ENCODE measurements at places on chromosomes 2 and 18. TPM values are rescaled to one million over a fixed set of nuclear protein-coding genes. Genes with fewer than 3 reads are reported as not detected.

GRCh38 chr2:234802071-234802844 is 149.6 kb upstream of the SH3BP4 start:
- no peaks in the 10 kb centered on the region for H3K4me1 ChIP-seq
- no peak overlapping the region for H3K4me3 ChIP-seq
- no peaks in the 10 kb centered on the region for H3K36me3 ChIP-seq
- no peak for DNase-seq
- H3K27ac ChIP-seq, result no peak overlapping the region

NT5DC4 gene
- total RNA-seq, result not detected

KCNIP3 gene
- total RNA-seq, result not detected

- H3K4me3 ChIP-seq, result no peak overlapping the region
- no peaks in the 10 kb centered on the region for H3K36me3 ChIP-seq
- H3K27ac ChIP-seq, result no peak overlapping the region
- H3K27me3 ChIP-seq, result peaks cover 7% of the 10 kb centered on the region
- H3K4me1 ChIP-seq, result no peaks in the 10 kb centered on the region
These were observed 11.4 kb upstream of the RBBP8 start for GRCh38 chr18:22921772-22922171.

GRCh38 chr18:23618862-23619387 is 32.6 kb upstream of the NPC1 start:
- peak overlapping the region; percentile 45 for H3K4me3 ChIP-seq
- H3K4me1 ChIP-seq, result peaks cover 7% of the 10 kb centered on the region
- H3K36me3 ChIP-seq, result no peaks in the 10 kb centered on the region
- H3K27ac ChIP-seq, result no peak overlapping the region
- peaks cover 55% of the 10 kb centered on the region for H3K27me3 ChIP-seq

DNA sequence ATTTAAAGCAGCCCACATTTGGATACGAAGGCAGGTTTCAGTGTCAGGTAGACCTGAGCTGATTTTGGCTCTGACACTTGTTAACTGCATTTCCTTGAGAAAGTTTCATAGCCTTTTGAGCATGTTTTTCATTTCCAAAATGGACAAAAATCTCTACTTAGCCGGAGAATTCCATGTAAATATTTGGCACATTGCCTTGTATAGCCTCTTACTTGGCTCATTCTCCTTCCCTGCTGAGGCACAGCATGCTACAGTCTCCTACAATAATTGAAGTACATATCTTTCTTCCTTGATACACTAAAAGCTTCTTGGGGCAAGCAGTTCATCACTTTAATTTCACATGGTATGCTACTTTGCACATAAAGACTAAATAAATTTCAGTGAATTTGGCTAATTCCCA is 772.2 kb upstream of the CHAC2 start:
- H3K4me1 ChIP-seq, result no peaks in the 10 kb centered on the region

DNA sequence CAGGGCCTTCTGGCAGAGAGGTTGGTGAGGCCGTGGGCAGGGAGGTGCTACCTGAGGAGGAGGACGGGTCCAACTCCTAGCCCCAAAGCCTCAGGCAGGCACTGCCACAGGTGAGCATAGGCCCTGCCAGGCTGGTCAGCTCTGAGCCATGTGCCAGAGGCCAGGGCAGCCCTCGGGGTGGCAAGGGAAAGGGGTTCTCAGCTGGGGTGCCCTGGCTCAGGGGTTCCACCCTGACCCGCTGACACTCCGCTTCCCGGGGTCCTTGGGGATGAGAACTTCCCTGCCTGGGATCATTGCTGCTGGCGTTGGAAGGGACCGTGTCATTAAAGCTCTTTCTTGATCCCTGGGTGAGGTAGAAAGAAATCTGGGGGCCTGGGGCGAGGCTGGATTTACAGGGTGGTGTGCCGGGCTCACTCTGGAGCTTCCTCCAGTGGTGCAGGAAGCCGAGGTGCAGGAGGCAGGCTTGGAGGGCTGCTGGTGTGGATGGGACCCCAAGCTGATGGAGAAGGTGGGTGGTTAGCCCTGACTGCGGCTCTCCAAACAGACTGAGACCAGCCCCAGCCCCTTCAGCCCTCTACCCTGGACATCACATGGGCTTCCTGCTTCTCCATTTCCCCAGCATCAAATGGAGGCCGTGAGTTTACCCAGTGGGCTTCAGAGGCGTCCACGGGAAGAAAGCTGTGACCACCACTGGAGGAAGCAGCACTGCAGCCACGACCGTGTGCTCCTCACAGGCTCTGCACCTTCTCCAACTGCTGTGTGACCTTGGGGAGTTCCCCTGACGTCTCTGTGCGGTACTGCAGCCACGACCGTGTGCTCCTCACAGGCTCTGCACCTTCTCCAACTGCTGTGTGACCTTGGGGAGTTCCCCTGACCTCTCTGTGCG is 295.2 kb downstream of the NDUFA10 start:
- peak; percentile 22 for DNase-seq
- H3K27ac ChIP-seq, result no peak overlapping the region
- no peaks in the 10 kb centered on the region for H3K4me1 ChIP-seq
- no peaks in the 10 kb centered on the region for H3K36me3 ChIP-seq
- H3K27me3 ChIP-seq, result no peaks in the 10 kb centered on the region

DNA sequence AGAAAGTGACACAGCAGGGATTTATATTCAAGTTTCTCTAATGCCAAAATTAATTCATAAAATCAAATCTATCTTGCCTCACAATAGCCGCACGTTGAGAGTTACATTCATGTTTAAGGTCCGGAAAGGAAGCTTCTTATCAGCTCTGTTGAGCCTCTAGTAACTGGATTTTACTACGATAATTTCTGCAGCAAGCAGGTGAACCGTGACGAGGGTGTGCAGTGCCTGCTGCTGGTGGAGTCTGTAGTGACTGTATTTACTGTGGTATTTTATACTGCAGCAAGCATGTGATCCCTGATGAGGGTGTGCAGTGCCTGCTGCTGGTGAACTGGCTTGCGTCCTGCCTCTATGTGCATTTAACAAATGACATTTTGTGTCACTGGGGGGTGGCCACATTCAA is 120.0 kb downstream of the SNTG2 start:
- H3K27me3 ChIP-seq, result peaks cover 2% of the 10 kb centered on the region
- H3K27ac ChIP-seq, result no peak overlapping the region
- no peaks in the 10 kb centered on the region for H3K4me1 ChIP-seq

DNA sequence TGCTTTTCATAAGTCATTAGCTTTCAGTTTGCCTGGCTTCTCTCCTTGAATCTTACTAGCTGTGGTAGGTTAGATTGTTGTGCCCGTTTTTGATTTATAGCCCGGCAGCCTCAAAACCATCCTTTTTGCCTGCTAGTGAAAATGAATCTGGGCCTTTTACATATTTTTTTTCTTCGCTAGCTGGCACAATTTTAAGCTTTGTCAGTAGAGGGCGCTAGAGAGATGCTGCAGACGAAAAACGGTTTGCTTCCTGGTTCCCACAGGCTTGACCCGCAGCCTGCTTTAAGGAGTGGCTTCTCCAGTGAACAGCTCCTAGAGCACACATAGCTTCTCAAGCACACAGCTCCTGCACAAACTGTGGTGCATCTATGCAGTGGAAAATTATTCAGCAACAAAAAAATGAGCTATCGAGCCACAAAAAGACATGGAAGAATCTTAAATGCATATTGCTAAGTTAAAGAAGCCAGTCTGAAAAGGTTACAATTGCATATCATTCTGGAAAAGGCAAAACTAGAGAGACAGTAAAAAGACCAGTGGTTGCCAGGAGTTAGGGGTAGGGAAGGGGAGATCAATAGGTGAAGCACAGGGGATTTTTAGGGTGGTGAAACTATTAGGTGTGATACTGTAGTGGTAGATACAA is 47.9 kb downstream of the E2F6 start:
- no peaks in the 10 kb centered on the region for H3K36me3 ChIP-seq
- no peaks in the 10 kb centered on the region for H3K4me1 ChIP-seq
- no peak overlapping the region for H3K4me3 ChIP-seq
- no peak overlapping the region for H3K27ac ChIP-seq

- peaks cover 2% of the 10 kb centered on the region for H3K4me1 ChIP-seq
- H3K27me3 ChIP-seq, result no peaks in the 10 kb centered on the region
- no peaks in the 10 kb centered on the region for H3K36me3 ChIP-seq
- H3K4me3 ChIP-seq, result no peak overlapping the region
- no peak overlapping the region for H3K27ac ChIP-seq
These were observed 124.8 kb downstream of the DTNA start for GRCh38 chr18:34834897-34835296.

DNA sequence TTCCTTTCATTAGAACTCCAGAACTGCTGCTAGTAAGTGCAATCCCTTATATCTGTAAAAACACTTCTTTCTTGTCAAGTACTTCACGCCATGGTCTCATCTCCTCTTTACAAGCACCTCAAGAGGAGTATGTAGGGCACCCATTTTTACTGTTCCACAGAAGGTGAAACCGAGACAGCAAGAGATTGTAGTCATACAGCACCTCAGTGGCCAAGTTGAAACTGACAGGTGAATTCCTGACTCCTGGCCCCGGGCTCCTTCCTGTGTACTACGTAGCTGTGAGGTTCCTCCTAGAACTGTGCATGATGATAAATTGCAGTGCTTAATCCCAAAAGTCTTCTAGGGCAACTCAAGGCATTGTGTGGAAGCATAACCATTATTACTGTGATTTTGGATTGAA is 131.5 kb upstream of the MEIS1 start:
- no peak for DNase-seq
- no peak overlapping the region for H3K27ac ChIP-seq
- no peaks in the 10 kb centered on the region for H3K36me3 ChIP-seq
- H3K27me3 ChIP-seq, result no peaks in the 10 kb centered on the region

DNA sequence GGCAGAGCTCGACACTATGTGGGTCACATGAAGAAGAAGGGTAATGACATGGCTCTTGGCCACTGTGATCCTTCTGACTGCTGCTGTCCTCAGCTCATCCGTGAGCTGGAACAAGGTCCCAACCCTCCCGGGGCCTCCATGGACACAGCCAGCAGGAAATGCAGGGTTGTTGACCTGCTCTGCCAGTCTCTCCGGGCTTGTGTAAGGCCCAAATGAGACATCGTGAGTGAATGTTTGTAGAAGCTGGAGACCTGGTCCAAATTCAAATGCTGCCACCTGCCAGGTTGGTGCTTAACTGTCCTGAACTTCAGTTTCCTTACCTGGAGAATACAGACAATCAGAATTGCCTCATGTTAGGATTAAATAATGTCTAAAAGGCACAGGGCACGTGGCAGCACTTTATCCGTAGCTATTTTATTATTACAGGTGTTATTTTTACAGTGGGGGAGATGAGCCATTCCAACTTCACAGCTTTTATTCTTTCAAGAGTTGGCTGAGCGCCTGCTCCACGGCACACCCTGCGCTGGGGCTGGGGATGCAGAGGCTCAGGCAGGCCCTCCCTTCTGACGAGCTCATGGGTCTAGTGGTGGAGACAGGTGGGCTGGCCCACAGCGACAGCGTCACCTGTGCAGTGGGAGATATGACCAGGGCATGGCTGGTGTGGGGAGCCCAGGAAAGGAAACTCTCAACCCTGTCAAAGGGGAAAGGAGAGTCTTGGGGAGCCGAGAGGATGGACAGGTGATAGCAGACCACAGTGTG is 15.1 kb downstream of the ARHGEF4 start:
- peaks cover 2% of the 10 kb centered on the region for H3K4me1 ChIP-seq
- no peaks in the 10 kb centered on the region for H3K27me3 ChIP-seq
- no peak for DNase-seq
- no peak overlapping the region for H3K27ac ChIP-seq
- H3K36me3 ChIP-seq, result no peaks in the 10 kb centered on the region
- H3K4me3 ChIP-seq, result no peak overlapping the region

GRCh38 chr2:204628926-204629712 is 83.8 kb downstream of the PARD3B start:
- no peak overlapping the region for H3K27ac ChIP-seq
- H3K4me3 ChIP-seq, result no peak overlapping the region

ZNF519 gene
- 22.7 TPM for total RNA-seq

DNA sequence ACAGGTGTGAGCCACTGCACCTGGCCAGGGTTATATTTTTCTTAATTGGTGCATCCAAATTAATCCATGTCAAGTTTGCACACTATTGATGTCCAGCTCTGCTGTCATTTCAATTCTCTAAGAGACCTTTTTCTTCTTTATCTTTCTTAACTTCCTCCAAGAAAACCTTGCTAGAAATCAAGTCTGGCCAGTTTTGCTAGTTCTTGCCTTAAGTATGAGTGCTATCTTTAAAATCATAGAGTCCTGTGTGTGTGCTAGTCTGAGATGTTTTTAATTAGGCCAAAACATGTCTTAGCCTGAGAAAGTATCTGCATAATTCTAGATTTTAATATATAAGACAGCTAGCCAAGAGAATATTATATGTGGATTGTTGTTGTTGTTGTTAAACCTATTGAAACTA is 56.2 kb upstream of the SLC39A10 start:
- H3K27me3 ChIP-seq, result no peaks in the 10 kb centered on the region
- no peaks in the 10 kb centered on the region for H3K4me1 ChIP-seq
- H3K36me3 ChIP-seq, result no peaks in the 10 kb centered on the region
- DNase-seq, result no peak
- no peak overlapping the region for H3K27ac ChIP-seq

DNA sequence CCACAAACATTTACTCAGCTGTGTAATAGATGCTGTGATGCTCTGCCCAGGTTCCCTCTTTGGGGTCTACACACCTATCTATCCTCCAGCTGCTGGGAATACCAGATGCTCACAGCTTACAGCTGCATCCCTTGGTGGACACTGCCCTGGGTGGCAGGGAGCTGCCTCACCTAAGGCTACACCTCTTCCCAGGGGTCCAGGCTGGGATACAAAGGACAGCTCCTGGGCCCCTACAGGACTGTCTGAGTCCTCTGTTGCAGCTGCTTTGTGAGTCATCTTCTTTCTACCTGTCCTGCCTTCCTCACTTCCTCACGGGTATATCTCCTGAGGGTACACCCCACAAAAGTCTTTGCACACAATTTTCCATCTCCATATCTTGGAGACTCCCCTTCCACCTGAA is 27.6 kb downstream of the THNSL2 start:
- H3K27ac ChIP-seq, result no peak overlapping the region
- no peak overlapping the region for H3K4me3 ChIP-seq
- no peak for DNase-seq
- peaks cover 11% of the 10 kb centered on the region for H3K4me1 ChIP-seq

- DNase-seq, result no peak
- no peaks in the 10 kb centered on the region for H3K36me3 ChIP-seq
- no peak overlapping the region for H3K4me3 ChIP-seq
- H3K4me1 ChIP-seq, result no peaks in the 10 kb centered on the region
- peaks cover 3% of the 10 kb centered on the region for H3K27me3 ChIP-seq
- no peak overlapping the region for H3K27ac ChIP-seq
These were observed 709.5 kb upstream of the ACVR2A start for GRCh38 chr2:147135376-147135775.

- no peak overlapping the region for H3K4me3 ChIP-seq
- H3K27ac ChIP-seq, result no peak overlapping the region
- no peak for DNase-seq
- no peaks in the 10 kb centered on the region for H3K36me3 ChIP-seq
These were observed 315.7 kb downstream of the KCNS3 start for GRCh38 chr2:18194161-18194560.

Data from activated naive CD8-positive, alpha-beta T cell treated with anti-CD3 and anti-CD28 coated beads, Interleukin-2, amount 10 ng/mL, durations not matched to agents 7 days and 5 days (primary cell).